ENCODE measurements at places on chromosomes 6 and 20. TPM values are rescaled to one million over a fixed set of nuclear protein-coding genes. Genes with fewer than 3 reads are reported as not detected.

GRCh38 chr6:397604-398003 lies 6.1 kb downstream of the IRF4 start:
- DNase-seq: no peak

DNA sequence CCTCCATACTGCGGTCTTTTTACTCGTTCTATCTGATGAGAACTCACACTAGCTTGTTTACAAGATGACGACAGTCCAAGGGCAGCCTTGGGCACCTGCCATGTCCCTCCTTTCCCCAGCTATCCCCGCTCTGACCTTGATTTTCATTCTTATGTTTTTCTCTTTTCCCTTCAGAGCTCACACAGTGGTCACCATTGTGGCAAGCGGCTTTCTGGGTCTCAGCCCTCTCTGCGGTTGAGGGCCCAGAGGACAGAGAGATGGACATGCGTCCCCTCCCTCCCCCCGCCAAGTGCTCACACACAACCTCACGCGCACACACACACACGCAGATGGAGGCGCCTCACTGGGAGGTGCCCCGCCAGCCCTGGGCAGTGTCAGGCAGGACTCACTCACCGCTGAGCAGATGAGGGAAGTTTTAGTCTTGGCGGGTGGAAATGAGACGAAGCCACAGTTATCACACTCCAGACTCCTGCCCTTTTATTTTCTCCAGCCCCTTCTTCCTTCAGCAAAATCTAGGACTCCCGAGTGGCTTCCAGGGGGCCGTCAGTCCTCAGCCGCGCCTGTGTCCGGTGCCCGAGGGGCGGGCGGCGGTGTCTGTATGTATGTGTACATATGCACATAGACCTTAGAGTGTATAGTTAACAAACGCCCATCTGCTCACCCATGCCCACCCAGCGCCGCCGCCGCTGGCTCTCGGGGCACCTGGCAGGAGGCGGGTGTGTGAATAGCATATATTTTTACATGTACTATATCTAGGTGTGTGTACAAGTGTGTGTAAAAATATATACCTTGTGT lies 13.8 kb upstream of the MYL9 start:
- no peak for DNase-seq

MMP24 gene
- under 0.01 TPM for total RNA-seq

- no peak for DNase-seq
Observed at GRCh38 chr6:107822176-107823046, 1.7 kb downstream of the SCML4 start.

DNA sequence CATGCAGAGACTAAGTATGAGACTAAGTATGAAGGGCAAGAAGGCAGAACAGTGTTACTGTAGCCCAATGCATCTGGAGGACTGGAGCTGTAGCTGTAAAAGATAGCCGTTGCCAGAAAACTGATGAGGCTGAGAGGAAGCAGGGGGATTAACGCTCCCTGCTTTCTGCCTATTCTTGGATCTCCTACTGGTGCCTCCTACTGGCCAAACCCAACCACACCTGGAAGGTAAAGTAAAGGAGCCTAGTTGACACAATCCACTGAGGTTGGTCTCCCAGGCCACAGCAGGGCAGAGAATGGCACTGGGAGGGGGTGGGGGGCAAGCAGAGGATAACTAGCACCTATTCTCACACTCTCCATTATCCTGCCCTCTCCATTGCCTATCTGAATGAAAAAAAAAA lies 105.0 kb upstream of the MRPS10 start:
- no peak for DNase-seq

SRMS gene
- not detected for total RNA-seq

FNDC1 gene
- total RNA-seq: under 0.01 TPM

DNA sequence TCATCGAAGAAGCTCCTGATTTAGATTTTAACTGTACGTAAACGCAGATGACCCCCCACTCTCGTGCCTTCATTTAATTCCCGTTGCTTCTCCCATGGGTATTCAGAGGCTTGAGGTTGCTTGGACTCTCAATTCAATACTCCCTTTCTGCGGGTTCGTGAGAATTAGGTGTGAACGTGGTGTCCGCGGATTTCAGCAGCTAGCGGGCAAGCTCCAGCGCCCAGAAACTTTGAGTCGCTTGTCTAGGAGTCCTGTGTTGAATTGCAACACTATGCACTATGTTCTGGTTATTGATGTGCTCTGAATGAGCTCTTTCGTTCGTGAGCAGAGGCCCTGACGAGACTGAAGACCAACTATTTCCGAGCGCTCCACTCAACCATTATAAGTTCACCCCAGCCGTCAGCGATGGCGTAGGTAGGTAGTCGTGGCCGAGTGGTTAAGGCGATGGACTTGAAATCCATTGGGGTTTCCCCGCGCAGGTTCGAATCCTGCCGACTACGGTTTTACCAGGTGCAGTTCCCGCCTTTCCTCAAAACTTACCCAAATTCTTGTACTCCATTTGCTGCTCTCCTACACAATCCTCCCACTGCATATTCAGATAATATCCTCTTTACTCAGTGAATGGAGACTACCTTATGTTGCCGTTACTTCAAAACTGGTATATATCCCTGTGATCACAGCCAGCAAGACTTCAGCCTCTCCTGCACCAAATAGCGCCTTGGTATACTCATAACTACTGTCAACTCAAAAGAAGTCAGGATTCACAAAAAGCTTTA lies 72.6 kb upstream of the ZNF184 start:
- DNase-seq: peak; percentile 28

- no peak for DNase-seq
Observed at GRCh38 chr20:10463622-10464021, 28.5 kb downstream of the SLX4IP start.

GRCh38 chr20:40686893-40687292 lies 2.1 kb downstream of the MAFB start:
- DNase-seq: no peak

GRCh38 chr20:21053002-21053762 lies 53.0 kb downstream of the LINC00237 start:
- DNase-seq: no peak

- DNase-seq: no peak
Observed at GRCh38 chr6:169236988-169237387, 16.7 kb downstream of the THBS2 start.

FILIP1 gene
- total RNA-seq: under 0.01 TPM

- peak; percentile 21 for DNase-seq
Observed at GRCh38 chr20:54680872-54681619, 205.7 kb downstream of the DOK5 start.

DNA sequence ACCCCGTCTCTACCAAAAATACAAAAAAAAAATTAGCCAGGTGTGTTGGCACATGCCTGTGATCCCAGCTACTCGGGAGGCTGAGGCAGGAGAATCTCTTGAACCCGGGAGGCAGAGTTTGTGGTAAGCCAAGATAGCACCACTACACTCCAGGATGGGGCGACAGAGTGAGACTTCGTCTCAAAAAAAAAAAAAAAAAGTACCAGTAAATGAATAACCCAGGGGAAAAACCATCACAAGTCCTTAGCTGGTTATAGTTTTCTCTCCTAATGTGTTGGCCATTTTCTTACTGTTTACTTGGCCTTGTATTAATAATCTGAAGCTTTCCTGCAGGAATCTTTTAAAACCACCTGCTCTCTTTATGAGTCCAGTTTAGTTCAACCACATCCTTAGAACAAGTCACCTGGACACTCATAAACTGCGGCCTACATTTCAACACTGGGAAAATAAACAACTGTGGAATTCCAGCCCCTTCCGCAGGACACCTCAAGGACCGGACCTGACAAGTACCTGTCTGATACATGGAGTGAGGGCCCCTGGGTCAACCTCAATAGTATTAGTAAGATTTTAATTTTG lies 102.6 kb downstream of the ATP9A start:
- no peak for DNase-seq

DNA sequence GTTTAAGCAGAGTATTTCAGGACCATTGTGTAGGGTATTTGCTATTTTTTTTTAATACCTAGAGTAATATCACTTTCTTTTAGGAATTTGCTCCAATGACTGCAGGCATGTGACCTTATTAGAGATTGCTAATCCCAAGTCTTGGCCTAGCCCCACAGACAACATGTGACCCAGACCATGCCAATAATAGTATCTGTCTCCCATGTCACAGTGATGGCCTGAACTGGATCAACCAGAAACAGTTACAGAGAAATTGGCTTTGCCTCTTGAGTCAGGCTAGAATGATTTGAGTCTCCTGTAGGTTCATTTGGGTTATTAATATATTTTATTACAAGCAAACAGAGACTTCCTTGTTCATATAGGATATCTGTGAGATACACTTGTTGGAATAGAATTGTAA lies 116.8 kb downstream of the DNAH8 start:
- DNase-seq: no peak

- DNase-seq: no peak
Observed at GRCh38 chr6:137573739-137574138, 79.5 kb upstream of the OLIG3 start.

DNA sequence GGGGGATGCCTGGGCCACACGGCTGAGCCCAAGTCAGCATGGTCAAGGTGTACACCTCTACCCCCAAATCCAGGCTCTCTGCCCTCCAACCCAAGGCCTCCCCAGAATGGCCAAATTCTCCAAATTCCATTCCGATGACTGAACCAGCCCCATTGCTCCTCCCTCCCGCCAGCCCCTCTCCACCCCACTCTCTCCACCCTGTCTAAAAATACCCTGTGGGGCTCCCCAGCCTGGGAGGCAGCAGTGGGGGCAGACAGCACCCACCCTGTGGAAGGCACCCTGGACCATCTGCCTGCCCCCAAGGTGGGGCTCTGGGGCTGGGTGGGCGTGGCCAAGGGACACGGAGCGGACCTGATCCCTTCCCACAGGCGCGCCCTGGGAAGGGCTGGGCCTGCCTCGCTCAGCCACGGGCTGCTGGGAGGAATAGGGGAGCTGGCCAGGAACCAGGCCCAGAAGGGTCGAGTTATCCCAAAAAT lies 11.4 kb downstream of the TEAD3 start:
- no peak for DNase-seq

DNA sequence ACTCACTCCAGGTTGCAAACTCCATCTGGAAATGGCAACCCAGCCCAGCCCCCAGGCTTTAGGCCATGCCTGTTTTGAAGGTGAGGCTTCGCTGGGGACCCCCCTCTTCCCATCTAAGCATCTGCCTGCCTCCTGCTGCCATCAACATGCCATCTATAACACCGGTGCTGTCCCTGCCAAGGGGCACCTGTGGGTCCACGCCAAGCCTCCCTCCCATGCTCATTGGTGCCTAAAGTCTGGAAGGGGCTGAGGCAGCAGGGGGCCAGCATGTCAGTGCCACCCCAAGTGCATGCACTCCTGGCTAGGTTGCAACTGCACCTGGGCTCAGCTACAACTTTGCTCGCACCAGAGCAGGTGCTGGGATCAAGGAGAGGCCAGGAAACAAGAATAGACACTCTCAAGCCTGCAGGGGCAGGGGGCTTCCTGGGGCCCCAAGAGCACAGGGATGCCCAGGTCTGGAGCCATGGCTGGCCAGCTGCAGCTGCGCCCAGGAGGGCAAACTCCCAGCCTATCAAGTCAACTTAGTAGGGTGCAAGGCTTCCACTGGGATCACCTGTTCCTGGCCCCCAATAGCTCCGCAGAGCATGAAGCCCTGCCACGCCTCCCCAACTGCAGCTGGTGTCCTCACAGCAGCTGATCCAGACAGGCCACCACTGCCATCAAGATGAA lies 151.3 kb upstream of the HSF2 start:
- no peak for DNase-seq

GRCh38 chr6:12785301-12785700 lies 68.7 kb downstream of the PHACTR1 start:
- DNase-seq: no peak

- no peak for DNase-seq
Observed at GRCh38 chr20:2101057-2101864, at the start of gene STK35. Gene STK35 (plus strand): TSS chr20:2101827. CDS start chr20:2101882, 55 bp downstream.

ZSCAN23 gene
- 2.2 TPM for total RNA-seq

TCF21 gene
- not detected for total RNA-seq

DNA sequence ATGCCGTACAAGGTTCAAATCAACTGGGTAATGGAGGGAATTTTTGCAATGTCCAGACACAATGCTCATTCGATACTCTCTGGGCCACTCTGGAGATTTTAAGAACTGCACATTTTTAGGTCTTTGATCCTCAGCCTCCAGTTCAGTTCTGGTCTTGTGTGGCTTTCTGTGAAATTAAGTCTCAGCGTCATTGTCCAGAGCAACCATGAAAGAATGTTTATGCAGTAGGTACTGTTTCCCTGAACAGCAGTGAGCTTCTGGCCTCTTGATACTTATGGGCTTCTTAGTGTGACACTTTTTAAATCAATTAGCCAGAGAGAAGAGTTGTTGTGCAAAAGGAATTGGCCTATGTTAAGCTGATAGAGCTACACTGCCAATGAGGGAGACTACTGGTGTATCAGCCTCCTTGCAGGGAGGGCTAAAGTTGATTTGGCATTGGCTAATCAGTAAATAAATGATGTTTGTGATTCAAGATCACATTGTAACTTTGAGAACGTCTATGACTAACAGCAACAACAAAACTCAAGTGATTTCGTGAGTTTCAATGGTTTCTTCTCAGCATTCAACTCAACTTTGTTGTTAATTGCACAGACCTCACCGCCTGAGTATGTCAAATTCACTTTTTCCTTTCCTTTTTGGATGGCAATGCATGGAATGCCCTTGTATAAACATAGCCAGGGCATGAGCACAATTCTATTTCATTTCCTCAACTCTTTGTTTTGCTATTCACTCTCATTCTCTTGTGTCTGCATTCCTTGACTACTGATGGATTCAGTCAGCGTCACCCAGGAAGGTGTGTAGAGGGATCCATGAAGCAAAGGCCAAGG lies 85.1 kb downstream of the GJA1 start:
- DNase-seq: no peak

HAO1 gene
- not detected for total RNA-seq

GTSF1L gene
- total RNA-seq: not detected

DNA sequence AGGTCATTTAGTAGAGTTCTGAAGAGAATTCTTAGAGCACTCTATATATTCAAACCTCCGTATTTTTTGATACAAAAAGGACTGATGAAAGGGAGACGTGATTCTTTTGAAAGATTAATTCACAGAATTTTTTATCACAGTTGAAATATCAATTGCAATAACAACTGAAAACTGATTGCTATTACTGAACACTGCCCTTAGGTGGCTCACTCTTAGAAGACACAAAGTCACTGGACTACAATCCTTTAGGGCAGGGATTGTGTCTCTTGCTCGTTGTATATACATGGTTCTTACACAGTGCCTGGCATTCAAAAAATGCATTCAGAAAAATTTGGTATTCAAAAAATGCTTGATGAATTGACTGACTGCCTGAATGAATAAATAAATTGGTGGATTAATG lies 17.1 kb upstream of the CALHM6 start:
- DNase-seq: peak; percentile 55

MACROD2 gene
- 0.81 TPM for total RNA-seq

GRCh38 chr20:62190639-62191411 lies 8.0 kb downstream of the MTG2 start:
- no peak for DNase-seq

SH3BGRL2 gene
- 4.6 TPM for total RNA-seq

GRCh38 chr6:55290736-55291135 lies 36.5 kb upstream of the GFRAL start:
- no peak for DNase-seq

MYT1 gene
- 0.27 TPM for total RNA-seq

TRIM10 gene
- total RNA-seq: under 0.01 TPM

CDH4 gene
- total RNA-seq: 8.6 TPM

GRCh38 chr6:83708546-83708969 lies 343 bp downstream of the SNAP91 start:
- DNase-seq: peak; percentile 11

HLA-G gene
- total RNA-seq: not detected

Measured in hematopoietic multipotent progenitor cell (in vitro differentiated cells).